Stimulated activated CD4-positive, alpha-beta T cell treated with anti-CD3 and anti-CD28 coated beads, Interleukin-1b, Interleukin-23, amount 100 ng/mL, for 1 hour (primary cell): ENCODE measurements at places on chromosomes 1 and 21.

- no peak for DNase-seq
Observed at GRCh38 chr1:172833954-172834353, 175.1 kb downstream of the FASLG start.

DNA sequence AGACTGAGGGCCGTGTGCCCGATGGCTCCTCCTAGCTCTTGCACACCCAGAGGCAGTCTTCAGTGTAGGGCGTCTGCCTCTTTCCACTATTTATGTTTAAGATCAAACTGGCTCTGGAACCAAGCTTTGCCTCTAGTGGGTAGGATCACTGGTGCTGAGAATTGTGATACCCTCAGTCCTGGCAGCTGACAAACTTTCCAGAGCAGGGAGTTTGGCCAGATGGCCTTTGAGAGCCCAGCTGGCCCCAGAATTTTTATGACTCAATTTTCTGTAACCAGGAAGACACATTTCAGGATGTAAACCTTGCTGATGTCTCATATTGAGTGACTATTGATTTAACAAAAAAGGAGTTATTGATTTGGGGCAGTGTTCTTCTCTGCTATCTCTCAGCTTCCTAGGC, 6.7 kb downstream of the COQ8A start:
- DNase-seq = no peak

- no peak for DNase-seq
Observed at GRCh38 chr1:71657891-71658679, 577.2 kb upstream of the ZRANB2 start.

- no peak for DNase-seq
Observed at GRCh38 chr21:27545754-27546349, 579.0 kb upstream of the ADAMTS5 start.

- DNase-seq = no peak
Observed at GRCh38 chr1:51572365-51572764, 44.5 kb upstream of the OSBPL9 start.

GRCh38 chr1:19651141-19651737, 7.1 kb downstream of the NBL1 start:
- DNase-seq = no peak

DNA sequence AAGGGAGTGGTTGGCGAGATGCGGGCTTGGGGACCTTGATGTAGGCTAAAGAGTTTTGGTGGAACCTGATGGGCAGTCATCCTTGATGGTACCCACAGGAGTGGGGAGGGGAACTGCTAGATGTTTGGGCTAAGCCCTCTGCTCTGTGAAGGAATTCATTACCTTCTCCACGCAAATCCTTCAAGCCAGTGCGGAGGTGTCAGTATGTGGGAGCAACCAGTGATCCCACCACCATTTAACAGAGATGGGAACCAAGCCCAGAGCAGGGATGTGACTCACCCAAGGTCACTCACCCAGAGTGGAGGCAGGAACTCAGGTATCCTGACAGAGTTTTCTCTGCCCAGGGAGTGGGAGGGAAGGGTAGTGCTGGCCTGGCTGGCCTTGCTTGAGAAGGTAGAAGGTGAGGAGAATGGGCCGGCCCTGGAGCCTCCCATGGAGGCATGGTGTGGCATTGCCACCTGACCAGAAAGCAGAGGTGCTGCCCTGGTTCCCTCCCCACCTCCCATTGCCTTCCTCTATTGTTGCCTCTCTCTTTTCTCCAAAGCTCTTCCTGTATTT, 51.2 kb upstream of the STUM start:
- no peak for DNase-seq

DNA sequence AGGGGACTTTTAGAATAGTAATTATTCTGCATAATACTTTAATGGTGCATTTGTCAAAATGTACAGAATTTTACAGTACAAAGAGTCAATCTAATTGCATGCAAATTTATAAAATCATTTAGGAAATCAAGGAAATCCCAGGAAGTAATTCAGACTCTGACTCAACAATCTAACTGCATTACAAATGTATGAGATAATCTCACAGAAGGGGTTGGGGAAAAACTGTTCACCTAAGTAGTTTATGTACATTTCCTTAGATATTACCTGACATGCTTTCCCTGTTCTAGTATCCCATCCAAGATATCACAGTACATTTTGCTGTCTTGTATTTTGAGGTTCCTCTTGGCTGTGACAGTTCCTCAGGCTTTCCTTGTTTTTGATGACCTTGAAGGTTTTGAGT, 4.7 kb downstream of the CRB1 start:
- no peak for DNase-seq

GRCh38 chr1:2126331-2127186, 68.0 kb downstream of the FAAP20 start:
- DNase-seq = no peak

GRCh38 chr1:228289996-228290881, 82.4 kb downstream of the OBSCN start:
- no peak for DNase-seq

GRCh38 chr1:217929213-217929885, 298.2 kb downstream of the SPATA17 start:
- no peak for DNase-seq

DNA sequence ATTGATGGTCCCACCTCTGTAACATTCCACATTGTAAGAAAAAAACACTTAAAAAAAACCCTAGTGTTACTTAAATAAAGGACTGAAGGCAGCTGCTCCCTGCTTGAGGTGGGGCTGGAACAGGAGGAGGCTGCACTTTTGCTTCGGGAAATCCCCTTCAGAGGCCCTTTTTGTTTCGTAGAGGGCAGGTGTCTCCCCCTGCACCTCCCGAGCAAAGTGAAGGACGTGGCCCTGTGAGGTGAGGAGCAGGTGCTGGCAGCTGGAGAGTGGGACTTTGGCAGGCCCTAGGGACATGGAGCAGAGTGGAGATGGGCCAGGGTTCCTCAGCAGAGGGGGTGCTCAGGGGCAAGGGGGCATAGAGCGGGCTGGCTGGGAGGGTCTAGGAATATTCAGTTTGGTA, 33.4 kb upstream of the WNT4 start:
- no peak for DNase-seq

DNA sequence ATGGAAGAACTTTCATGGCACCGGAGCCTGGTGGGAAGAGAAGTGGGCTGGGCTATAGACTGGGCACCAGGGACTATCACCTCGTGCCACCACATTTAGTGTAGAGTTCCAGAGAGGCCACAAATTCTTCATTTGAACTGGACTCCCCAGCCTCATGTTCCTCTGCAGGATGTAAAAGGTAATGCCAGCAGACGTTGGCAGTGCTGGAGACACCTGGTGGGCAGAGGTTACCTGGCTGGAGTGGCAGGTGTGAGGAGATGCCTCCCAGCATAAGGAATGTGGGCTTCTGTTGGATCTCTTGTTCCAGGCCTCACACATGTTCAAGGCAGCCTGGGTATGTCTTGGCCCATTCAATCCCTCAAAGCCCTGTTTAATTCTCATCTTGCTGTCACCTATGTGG, 35.2 kb downstream of the TEX35 start:
- DNase-seq = no peak

DNA sequence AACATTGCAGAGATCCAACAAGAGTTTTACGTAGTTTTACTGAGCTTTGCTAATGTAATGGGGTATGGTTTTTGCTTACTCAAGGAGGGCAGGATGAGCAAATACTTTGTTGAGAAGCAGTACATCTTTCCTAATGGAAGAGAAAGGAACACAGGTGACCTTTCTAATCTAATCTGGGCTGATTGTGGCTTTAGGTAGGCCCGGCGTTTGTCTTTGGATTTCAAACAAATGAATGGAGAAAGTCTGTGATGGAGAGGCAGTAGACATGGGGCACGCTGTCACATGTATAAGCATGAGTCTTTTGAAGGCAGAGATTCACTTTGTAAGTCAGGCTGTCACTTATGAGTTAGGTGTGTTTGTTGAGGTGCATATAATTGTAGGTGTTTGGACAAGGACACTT, 1.7 kb downstream of the PLEKHM2 start:
- no peak for DNase-seq

GRCh38 chr1:77990629-77991204, 11.8 kb upstream of the FUBP1 start:
- no peak for DNase-seq

- no peak for DNase-seq
Observed at GRCh38 chr21:31480228-31480627, 136.2 kb upstream of the TIAM1 start.

GRCh38 chr1:27824411-27824810, 6.2 kb upstream of the PPP1R8 start:
- no peak for DNase-seq

DNA sequence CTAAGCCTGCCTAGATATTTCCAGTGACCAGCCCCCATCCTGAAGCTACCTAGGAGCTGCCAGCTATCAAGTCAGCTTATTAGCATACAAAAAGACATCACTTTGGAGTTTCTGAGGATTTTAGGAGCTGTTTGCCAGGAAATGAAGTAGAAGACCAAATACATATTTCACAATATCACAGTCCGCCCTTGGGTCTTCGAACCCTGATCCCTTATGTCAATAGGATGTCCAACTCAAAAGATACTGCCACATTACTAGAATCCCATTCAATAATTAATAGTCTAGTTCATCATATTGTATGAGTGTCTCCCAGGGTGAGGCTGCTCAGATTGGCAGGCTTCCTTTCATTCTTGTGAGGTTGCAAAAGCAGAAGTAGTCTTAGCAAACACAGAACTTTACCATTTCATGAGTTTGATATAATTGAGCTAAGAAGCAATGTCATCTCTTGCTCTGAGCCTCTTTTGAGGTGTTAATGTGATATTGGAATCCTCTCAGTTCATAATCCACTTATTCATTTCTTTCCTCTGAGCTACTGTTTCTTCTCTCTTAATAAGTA, 13.6 kb downstream of the IPO9 start:
- no peak for DNase-seq

GRCh38 chr1:184755226-184756065, 788 bp upstream of the EDEM3 start:
- no peak for DNase-seq

DNA sequence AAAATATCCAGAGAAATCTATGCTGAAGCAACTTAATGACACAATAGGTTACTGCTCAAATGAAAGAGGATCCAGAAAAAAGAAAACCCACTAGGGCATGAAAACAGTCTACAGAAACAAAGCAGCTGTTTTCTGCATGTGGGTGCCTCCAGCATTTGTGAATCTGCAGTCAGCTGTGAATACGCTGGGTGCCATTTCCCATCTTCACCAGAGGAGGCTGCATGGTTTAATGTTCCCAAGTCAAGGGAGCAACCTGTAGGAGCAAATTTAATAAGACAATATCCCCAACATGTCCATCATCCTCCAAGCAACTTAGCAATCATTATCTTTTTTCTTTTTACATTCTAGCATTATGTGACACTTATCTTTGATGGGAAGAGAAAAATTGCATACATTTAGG, 396.6 kb downstream of the BRINP2 start:
- no peak for DNase-seq

GRCh38 chr21:38817371-38818324, 11.9 kb downstream of the ETS2 start:
- DNase-seq = no peak
